ENCODE measurements at places on chromosomes 7 and 10.

DNA sequence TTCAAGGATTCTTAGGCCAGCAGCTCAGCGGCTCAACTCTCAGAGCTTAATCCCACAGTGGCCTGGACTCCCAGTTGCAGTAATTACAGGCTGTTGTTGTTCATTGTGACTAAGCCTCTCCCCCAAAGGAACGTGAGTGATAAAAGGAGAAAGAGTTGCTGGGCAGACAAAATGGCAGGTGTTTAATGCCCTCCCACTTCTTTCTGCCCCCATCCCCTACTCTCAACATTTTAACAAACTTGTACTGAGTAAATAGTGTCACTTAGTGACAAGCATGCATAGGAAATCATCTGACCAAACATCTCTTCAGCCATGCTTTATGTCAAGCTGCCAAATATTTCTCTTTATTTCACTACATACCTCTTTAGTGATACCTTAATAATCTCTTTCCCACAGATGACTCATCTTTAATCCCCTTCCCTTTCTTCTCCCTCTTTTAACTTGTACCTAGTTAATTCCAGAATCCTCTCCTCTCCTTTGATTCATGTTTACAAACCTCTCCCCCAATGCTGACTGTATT, 12.4 kb upstream of the MTERF1 start:
- DNase-seq, result no peak

- no peak for DNase-seq
These were observed 11.4 kb downstream of the BCAP29 start for GRCh38 chr7:107591421-107591820.

DNA sequence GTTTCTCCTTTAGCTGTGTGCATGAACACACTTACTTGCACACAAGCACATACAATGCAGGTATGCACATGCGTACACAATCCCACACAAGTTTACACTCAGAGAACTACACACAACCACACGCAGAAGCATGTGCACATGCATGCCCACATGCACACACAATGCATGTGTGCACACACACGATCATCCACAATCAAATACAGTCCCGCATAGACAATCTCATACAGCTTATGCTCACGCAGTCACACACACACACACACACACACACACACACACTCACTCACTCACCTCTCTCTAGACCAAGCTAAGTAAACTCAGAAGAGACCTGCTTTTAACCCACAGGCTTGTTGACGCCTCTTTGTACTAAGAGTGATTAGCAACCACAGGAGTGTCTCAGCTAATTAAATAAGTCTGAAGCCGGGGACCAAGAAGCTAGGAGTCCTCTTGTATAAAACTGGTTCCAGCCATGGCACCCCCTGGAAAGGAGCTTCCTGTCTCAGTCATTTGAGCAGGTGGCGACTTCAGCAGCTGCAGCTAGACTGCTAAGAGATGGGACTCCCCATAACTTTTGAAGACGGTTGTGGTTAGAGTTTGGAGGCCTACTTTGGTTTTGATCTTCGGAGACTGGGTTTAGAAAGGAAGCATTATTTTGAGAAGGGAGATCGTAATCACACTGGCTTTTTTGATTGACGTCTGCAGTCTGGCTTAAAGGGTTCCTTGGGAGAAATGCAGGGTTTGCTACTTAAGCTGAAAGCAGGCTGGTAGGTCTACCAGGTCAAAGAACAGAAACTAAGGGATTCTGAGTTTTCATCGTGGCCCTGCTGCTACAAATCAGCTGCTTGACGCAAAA, 82.3 kb upstream of the ADRB1 start:
- DNase-seq, result peak; percentile 37

- DNase-seq, result no peak
These were observed 72.6 kb upstream of the LSM8 start for GRCh38 chr7:118111347-118111746.

GRCh38 chr7:112995059-112995824, 91.4 kb downstream of the GPR85 start:
- no peak for DNase-seq

DNA sequence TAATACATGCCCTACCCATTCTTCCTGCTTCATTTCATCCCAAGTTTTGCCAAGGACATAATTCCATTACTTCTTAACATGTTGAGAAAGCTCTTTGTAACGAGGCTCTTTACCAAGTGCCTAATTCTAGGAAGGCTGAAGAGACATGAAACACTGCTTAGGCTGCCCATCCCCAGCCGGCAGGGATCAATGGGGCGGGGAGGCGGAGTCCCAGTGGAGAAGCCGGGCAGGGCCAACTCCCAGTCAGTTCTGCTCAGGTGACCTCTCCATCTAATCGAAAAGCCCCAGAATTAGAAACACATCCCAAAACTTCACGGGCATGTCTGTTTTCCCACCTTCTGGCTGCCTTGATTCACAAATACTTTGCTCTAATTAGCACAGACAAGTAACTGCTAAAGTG, 89.5 kb upstream of the LYZL1 start:
- no peak for DNase-seq

GRCh38 chr10:30227481-30227880, 121.6 kb downstream of the MTPAP start:
- DNase-seq, result no peak

DNA sequence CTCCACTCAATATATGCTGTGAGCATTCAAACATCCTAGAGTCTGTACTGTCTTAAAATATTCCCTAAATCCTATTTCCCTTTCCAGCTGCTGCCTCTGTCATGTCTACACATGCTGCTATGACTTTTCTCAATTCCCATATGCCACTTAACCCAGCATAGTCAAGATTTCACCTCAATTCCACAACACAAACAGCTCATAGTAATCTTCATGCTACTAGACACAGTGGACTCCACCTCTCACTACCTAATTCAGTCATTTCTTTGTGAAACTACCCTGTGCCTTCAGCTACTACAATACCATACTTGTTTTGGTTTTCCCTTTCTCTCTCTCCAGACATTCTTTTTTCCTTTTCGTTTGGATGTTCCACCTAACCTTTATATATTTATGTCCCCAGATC, 45.5 kb downstream of the GSAP start:
- DNase-seq, result no peak

DNA sequence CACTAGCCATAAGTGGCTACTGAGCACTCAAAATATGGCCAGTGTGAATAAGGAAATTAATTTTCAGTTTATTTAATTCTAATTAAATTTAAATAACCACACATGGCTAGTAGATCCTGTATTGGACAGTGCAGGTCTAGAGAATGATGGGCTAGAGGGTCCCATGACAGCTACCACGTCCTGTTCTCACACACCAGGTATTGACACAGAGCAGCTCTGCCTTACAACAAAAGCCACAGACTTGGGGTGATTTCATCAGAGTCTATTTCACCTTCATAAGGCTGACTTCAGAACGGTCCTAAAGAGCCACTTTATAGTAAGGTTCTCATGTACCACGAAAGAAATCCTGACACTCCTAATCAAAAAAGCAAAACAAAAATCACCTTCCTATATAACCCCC, 111.3 kb downstream of the UBE2H start:
- DNase-seq, result no peak

GRCh38 chr10:110993024-110993693, 73.8 kb downstream of the SHOC2 start:
- peak; percentile 4 for DNase-seq

DNA sequence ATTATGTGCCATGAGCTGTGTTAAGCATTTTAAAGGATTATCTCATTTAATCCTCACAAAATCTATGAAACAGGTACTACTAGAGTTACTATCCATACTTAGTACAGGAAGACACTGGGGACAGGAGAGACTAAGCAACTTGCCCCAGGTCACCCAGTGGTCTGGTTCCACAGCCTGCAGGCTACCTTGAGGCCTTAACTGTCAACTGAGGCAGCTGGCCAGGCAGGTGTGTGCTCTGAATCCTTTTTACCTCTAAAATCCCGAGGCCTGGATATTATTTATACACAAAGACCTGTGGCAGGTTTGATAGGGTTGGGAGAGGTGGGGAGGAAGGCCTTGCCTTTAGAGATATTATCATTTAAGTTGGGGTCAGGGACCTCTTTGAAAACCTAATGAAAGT, 3.1 kb downstream of the ZNF777 start:
- no peak for DNase-seq

DNA sequence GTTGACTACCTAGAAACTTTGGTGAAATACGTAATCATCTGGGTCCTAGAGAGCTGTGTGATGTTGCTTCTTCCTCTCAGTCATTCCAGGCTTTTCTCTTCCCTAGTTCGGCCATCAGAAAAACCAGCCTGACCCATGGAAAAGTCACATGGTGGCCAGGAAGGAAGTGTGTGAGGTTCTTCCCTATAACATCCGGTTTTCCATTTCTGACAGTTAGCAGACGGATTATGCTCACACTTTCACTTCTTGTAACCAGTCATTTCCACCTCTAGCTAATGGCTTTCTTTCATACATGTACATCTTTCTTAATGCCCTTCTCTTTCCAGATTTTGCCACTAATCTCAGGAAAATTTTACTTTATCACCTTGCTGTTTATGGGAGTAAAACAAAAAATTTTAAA, 110.0 kb upstream of the GLCCI1 start:
- no peak for DNase-seq

DNA sequence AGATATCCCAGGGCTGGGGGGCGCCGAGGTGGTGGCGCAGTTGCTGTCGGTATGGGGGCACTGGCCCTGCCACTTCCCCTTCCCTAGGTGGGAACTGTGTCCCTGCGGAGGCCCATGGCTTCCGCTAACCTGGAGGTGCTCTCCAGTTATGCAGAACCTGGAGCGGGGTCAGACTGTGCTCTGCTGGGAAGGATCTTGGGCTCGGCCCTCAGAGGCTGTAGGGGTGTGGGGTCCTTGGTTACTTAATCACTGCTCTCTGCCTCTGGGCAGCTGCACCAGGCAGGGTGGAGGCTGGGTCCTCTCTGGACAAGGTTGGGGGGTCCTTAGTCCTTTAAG, 2.4 kb downstream of the BRI3 start:
- DNase-seq, result no peak

GRCh38 chr7:51539840-51540239, 223.2 kb upstream of the COBL start:
- no peak for DNase-seq

- DNase-seq, result no peak
These were observed 19.3 kb downstream of the ELMO1 start for GRCh38 chr7:37429435-37429791.

DNA sequence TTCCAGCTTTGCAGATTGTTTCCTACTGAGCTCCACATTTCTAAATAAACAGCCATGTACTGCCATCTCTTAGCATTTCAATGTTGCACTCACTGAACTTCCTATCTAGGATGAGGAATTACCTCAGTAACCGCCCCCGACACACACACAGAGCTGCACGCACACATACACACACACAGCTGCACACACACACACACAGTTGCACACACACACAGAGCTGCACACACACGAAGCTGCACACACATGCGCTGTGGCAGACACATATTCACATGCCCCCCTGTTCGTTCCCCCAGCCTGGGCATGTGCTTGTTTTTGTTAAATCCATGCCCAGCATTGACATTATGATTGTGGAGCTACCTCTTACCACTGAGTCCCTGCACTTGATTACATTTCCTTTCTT, 39.6 kb upstream of the CNPY1 start:
- DNase-seq, result no peak

- no peak for DNase-seq
These were observed 424.0 kb downstream of the EXOC4 start for GRCh38 chr7:133676805-133677370.

GRCh38 chr7:14717169-14717568, 185.4 kb downstream of the DGKB start:
- DNase-seq, result no peak

DNA sequence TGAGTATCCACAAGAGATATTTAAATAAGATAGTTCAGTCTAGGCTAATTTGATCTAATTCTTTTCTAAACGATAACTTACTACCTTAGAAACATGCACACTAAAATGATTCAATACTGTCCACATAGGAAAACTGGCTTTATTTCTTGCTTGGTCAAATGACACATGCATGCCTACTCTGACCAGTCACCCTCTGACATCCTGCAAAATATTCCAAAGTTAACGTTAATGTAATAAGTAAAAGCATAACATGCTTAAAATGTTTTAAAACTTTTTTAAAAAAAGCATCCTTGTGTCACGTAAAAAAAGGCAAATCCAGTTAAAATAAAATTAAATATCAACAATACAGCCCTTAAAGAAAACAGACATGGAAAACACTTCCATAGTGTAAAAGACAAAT, 70.2 kb downstream of the UBE2H start:
- no peak for DNase-seq

DNA sequence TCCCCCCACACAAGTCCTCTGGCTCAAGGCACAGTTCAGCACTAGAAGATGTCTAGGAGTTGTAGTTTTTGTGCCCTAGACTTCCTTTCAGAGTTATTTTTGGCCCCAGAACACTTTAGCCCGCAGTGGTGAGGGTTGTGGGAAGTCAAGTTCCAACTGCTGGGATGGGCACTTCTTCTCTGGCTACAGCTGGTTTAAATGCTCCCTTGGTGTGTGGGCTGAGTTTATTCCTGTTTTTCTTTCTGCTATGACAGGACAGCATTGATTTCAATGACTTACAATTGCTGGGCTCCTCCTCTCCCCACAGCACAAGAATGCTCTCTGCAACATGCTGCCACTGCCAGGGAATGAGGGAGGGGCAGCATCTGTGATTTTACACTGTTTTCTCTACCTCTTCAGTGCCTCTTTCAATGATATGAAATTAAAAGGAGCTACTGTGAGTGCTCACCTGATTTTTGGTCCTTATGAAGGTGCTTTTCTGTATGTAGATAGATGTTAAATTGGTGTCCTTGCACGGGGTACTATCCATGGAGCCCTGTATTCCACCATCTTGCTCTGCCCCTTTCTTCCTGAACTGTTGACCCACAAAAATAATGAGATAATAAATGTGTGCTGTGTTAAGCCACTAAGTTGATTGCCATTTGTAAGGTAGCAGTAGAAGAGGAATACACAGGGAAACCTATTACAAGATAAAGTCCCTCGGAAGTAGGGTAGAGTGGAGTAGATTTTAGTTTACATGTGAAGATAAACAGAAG, 56.3 kb downstream of the SLC13A1 start:
- DNase-seq, result no peak

GRCh38 chr7:145036604-145037405, 201.0 kb upstream of the TPK1 start:
- DNase-seq, result peak; percentile 15

GRCh38 chr10:91787810-91788209, 10.4 kb upstream of the TNKS2 start:
- DNase-seq, result no peak

- DNase-seq, result no peak
These were observed 29.9 kb downstream of the GSAP start for GRCh38 chr7:77386165-77386822.

DNA sequence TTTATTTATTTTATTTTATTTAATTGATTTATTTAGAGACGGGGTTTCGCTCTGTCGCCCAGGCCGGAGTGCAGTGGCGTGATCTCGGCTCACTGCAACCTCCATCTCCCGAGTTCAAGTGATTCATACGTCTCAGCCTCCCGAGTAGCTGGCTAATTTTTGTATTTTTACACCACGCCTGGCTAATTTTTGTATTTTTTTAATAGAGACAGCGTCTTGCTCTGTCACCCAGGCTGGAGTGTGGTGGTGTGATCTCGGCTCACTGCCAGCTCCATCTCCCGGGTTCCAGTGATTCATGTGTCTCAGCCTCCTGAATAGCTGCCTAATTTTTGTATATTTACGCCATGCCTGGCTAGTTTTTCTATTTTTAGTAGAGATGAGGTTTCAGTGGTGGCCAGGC, 34.2 kb downstream of the AP5Z1 start:
- no peak for DNase-seq

Measured in activated T-cell treated with anti-CD3 and anti-CD28 coated beads for 24 hours (primary cell).